ENCODE measurements at places on chromosomes 11 and 22.

GRCh38 chr22:22749167-22749758 is 104.8 kb downstream of the GGTLC2 start:
- DNase-seq: no peak

GRCh38 chr11:94132152-94132558 is 3.5 kb downstream of the PANX1 start:
- DNase-seq: no peak

DNA sequence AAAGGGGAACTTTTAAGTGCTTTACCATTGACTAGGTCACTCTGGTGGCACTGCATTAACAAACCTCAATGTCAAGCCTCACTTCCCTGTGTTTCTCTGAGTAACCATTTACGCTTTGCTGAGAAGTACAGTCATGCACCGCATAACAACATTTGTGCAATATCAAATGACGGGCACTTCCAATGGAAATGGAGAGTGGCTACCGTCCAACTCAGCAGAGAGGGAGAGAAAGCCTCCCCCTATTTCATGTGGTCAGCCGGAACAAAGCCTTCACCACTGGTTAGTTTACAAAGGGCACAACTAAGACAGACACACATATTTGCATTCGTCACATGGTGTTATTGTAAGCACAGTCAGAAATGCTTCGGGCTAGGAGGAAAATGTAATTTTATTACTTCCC is 117.3 kb downstream of the RASSF10 start:
- DNase-seq: peak; percentile 64

DNA sequence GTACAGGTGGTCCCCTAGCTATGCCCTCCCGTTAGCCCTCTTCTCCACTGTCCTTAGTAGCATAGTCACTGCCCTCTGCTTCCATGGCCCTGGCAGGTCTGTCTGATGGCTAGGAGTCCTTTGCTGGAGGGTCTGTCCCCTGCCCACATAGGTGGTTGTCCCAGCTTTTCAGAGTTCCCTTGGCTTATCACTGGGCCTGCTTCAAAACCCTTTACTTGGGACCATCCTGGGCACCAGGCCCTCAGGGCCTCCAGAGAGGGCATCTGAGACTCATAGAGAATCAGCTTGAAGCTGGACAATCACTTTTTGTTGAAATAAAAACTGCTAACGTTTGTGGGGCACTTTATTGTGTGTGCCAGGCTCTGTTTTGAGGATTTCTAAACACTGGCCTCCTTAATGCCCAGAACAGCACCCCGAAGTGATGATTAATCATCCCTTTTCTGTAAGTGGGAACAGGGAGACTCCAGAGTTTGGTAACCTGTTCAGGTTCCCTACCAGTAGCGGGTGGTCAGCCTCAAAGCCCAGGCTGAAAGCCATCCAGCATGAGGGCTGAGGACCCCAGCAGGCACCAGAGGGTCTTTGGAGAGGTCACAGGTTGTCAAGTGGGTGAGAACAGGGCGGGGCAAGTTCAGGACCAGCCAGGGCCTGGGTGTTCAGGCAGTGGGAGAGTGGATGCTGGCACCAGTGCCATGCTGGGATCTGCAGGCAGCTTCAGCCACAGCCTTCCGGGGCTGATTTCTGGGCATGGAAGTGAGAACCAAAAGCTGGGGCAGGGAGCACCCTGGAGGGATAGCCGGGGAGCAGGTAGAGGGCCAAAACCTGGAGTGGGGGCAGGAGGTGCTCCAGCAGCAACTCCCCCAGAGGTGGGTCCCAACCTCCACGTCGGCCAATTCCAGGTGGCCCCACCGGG is 495 bp upstream of the KCNK4 start:
- no peak for DNase-seq

- DNase-seq: no peak
These were observed 9.1 kb upstream of the MN1 start for GRCh38 chr22:27810609-27811151.

DNA sequence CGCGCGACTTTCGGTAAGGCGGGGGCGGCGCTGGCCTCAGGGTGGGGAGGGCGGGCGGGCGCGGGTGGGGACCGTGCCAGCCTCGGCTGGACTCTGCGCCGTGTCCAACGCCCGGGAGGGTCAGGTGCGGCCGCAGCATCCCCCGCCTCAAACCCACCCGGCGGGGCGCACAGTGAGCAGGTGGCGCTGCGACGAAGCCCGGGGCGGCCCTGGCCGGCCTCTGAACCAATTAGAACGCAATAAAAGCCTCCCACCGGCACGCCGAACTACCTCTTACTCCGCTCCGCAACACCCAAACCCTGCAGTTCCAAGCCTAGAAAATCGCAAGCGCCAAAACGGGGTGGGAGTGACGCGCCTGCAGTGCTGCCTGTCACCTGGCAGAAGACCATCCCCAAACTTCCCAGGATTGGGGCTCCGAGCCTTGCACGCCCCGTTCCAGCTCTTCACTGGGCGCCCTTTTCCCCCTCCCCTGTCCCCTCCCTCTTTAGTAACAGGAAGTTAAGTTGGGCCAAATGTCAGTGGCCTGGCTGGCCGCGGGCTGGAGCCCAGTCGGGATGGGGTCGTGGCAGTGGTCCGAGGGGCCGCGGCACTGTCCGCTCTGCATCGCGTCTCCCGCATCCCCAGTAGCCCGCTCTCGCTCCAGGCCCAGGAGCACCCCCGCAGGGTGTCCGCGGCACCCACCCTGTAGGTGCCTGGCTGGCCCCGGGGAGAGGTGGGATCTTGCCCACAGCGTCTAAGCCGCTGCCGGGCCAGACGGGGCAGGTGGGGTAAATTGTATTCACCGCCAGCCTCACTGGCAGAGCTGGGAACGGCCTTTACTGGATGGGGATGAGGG is 541 bp downstream of the MICAL2 start:
- no peak for DNase-seq

GRCh38 chr22:22159384-22159783 is 85.2 kb upstream of the VPREB1 start:
- DNase-seq: no peak

DNA sequence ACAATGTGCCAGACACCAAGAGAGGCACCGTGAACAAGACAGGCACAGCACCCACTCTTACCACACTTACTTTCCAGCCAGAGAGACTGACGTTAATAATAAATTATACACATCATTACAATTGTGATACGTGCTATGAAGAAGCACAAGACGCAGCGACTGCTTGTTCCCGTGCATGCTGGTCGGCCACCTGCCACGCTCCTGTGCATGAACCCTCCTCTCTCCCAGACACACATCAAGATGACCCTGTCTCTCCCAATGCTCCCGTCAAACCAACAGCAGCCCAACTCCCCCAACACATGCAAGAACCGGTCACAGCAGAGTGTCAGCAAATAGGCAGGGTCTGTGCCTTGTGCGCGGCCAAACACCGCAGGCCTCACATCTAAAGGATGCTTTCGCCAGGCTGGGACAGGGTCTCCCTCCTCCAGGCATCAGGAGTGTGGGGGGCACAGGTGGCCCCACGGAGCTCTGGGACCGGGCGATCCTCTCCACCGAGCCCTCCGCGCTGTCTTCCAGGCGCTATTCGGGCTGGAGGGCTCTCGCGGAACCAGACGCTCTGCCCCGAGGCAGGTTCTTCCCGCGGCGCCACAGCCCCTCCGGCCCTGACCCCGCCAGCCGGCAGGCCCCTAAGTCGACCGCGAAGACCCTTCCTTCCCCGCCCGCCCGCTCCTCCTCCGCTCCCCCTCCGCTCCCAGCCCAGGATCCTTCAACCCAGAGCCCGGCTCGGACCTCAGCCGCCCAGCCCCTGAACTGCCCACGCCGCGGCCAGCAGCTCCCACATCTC is 533 bp downstream of the SERGEF start:
- no peak for DNase-seq

DNA sequence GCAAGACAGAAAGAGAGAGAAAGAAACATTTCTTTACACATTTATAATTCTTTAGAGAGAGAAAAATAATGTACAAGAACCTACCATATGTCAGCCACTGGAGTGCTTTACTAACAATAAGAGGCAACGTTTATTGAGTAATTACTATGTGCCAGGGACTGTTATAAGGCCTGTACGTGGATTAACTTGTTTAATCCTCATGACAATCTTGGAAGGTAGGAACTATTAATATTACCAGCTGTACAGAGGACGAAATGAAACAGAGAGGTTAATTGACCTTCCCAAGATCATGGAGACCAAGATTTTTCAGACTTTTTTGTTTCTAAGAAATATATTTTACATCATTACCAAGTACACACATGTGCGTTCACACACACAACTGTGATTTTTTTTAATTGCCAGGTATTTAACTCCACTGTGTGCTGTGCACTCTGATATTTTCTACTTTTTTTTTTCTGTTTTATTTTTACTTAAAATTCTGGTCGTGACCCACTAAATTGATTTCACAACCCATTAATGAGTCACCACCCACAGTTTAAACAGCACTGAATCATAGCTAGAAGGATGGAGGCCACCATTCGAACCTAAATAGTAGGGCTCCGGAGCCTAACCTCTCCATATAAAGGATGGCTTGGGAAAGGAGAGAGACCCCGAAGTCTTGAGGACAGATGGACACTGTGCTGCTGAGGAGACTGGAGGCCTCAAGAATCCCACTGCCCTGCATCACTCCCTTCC is 21.4 kb downstream of the CREB3L1 start:
- no peak for DNase-seq

GRCh38 chr11:117976445-117976844 is 9.7 kb upstream of the IL10RA start:
- DNase-seq: no peak

GRCh38 chr11:72673284-72673942 is 809 bp downstream of the PDE2A start:
- no peak for DNase-seq

DNA sequence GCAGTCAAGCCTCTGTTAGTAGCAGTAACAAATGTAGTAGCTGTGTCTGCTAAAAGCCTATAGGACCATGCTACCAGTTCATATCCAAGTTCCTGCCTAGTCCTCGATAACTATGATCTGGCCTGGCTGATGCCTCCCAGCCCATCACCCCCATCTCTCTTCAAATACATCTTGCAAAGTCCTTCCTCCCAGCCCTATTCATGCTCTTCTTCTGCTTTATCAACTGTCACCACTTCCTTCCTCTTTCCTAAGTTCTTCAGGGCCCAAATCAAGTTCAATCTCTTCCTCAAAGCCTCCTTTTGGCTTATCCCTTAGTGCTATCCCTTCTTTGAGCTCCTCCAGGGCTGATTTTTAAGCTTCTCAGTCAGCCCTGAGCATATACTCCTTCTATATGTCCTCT is 150.9 kb upstream of the THY1 start:
- no peak for DNase-seq

- DNase-seq: no peak
These were observed 5.9 kb downstream of the SLC17A6 start for GRCh38 chr11:22344081-22344480.

DNA sequence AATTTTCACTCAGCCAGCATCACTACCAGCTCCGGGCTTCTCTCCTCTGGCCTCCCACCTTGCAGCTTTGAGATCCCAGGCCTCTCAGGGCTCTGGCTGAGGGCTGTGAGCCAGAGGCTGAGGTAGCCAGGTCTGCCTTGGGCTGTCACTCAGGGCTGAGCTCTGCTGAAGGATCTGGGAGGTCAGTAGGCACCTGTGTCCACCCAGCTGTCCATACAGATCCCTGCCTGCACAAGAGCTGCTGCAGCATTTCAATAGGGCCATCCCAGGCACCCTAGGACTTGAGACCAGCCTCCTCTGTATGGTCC is 12.6 kb downstream of the KCNQ1OT1 start:
- no peak for DNase-seq

DNA sequence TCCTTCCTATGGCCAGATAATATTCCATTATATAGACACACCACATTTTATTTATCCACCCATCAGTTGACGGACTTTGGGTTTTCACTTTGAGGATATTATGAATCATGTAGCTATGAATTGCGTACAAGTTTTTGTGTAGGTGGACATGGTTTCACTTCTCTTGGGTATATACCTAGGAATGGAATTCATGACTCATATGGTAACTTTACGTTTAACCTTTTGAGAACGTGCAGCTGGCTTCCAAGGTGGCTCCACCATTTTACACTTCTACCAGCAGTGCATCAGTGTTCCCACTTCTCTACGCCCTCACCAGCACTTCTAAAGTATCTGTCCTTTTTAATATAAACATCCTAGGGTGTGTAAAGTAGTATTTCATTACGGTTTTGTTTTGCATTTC is 112.0 kb downstream of the PLEKHA7 start:
- DNase-seq: no peak

GRCh38 chr11:45848654-45849081 is 1.4 kb downstream of the CRY2 start:
- DNase-seq: no peak

DNA sequence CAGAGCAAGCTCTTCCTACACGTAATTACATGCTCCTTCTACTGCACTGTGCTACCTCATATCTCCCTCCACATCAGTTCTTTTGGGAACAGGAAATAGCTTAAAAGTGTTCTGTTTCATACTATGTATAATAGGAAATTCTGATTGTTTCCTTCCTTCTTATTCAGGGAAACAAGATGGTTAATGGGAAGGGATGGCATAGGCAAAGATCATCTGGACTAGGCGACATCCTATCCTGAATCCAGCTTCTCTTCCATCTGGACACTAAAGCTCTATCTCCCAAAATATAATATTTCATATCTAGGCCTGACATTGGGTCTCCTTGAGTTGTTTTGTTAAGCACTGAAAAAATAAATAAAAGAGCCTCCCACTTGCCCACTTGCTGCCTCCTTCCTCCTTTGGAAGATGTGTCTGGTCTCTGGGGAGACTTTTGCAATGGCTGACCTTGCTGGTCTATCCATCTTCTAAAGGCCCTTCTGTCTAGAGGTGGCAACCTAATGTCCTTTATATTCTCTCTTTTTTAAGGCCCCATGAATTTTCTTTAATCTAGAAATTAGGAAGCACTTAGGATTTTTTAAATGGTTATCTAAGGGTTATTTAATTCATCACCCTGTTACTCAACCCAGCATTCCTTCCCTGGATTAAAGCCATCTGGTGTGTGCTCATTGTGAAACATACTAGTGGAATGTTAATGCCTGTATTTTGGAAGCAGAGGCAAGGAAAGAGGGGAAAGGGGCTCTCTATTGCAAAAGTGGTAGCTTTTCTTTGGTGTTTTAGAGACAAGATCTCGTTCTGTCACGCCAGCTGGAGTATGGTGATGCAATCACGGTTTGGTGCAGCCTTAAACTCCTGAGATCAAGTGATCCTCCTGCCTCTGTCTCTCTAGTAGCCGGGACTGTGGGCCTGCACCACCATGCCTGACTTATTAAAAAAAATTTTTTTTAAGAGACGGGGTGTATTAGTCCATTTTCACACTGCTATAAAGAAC is 20.6 kb downstream of the CLMP start:
- DNase-seq: no peak

DNA sequence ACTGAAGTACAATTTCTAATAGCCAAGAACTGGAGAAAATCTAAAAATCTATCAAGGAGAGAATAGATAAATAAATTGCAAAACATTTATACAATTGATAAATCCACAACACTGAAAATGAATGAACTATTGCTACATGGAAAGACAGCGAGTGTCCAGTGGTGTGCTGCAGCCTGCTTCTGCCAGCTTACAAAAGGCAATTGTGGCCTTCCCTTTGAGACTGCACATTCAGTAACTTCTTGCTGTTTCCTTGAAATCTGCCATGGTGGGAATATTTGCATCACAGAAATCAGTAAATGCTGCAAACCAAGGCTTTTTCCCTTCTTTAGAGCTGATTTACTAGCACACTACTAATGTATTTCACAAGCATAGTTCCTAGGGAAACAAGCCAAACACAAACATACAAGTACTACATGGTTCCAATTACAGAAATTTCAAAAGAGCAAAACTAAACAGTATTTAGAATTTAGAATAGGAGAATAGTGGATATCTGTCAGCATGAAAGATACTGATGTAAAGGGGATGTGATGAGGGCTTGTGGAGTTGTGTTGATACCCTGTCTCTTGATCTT is 76.9 kb upstream of the TRIM77 start:
- DNase-seq: no peak

GRCh38 chr22:46824344-46824909 is 62.0 kb downstream of the TBC1D22A start:
- DNase-seq: peak; percentile 24
